Kidney tubule cell (primary cell): ENCODE measurements at places on chromosomes 6 and 20.

DNA sequence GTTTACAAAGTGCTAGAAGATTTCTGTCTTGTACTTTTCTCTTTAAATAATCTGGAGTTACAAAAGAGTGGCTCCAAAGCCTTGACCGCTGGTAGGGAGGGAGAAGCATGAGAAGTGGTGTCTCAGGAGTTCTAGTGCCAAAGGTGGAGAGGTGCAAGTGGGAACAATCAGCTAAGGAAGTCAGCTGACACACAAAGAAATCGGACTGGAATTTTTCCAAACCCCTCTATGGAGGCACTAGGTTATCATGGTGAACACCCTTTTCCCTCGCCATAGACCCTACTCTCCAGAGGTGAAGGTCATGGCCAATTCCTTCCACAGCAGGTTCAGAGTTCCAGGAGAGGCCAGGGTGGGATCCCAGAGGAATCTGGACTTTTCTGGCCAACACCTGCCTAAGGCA is 14.8 kb downstream of the PLAGL2 start:
- no peak for DNase-seq

- DNase-seq = peak; percentile 58
Observed at GRCh38 chr6:83536034-83536646, 23.8 kb downstream of the PRSS35 start.

GRCh38 chr6:141212296-141212695 is 920.4 kb upstream of the GJE1 start:
- peak; percentile 59 for DNase-seq

- DNase-seq = no peak
Observed at GRCh38 chr6:116159782-116160524, 34.0 kb upstream of the COL10A1 start.

DNA sequence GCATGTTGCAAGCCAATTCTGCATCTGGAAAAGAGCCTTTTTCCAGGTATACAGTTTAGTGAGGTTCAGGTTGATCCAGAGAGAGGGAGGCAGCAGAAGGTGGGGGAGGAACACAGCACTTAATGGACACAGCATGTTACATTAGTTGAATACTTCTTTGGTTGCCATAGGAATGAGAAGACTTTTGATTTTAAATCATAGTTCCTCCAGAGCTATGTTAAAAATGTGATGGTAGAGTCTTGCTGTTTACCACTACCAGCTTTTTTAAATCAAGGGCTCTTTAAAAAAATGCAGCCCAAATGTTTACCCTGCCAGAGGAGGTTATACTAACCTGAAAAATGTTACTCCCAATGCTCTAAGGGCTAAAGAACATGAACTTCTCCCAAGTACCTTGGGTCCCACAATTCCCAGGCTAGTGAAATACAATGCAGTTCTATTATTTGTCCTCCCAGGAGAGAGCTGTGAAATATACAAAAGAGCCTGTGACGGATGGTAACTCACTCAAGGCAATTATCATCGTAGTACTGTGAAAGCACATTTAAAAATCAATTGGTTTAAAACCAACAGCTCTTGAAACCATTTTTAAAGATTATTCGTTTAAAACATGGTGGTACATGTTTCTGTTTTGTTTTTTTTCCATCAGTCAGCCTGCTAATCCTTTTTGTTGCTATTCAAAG is 6.9 kb upstream of the PHACTR1 start:
- DNase-seq = no peak

GRCh38 chr6:6412221-6412620 is 91.8 kb upstream of the F13A1 start:
- no peak for DNase-seq

DNA sequence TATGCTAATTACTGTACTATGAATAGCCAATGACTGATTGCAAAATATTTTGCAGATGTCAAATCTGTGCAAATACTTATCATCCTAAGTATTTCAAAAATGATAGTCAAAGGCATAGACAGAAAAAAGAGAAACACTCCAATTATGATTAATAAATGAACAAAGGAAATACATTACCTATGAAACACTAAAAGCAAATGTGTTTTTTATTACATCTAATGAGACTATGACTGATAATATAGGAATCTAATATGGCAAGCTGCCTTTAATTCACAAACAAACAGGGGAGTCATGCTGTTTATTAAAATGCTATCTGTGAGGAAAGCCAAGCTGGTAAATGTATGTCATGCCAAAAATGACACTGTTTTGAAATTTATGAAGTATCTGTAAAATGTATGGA is 713.2 kb upstream of the NRSN1 start:
- DNase-seq = no peak

- DNase-seq = no peak
Observed at GRCh38 chr6:55058682-55059081, 115.6 kb upstream of the HCRTR2 start.

- DNase-seq = no peak
Observed at GRCh38 chr6:39496915-39497314, 174.4 kb upstream of the KCNK16 start.

- no peak for DNase-seq
Observed at GRCh38 chr6:4615891-4616290, 160.3 kb upstream of the CDYL start.

- peak; percentile 67 for DNase-seq
Observed at GRCh38 chr6:43698584-43699349, 11.2 kb upstream of the MRPS18A start.

GRCh38 chr6:45574885-45575284 is 197.2 kb upstream of the SUPT3H start:
- DNase-seq = no peak

DNA sequence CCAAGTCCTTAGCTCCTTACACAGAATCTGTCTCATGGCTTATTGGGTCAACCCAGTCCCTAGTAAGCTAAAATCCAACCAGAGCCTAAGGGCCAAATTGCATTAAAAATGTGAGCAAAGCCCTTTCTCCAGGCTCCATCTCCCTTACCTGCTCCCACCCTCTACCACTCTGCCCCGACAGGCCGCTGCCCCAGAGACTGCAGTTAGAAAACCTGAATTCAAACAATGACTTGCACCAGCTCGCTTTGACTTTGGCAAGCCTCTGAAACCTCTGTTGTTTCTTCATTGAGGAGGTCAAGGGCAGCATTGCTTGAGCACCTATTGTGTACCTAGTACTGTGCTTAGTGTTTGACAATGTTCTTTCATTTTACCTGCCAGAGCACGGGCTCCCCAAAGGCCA is 188.1 kb upstream of the PMEPA1 start:
- no peak for DNase-seq

DNA sequence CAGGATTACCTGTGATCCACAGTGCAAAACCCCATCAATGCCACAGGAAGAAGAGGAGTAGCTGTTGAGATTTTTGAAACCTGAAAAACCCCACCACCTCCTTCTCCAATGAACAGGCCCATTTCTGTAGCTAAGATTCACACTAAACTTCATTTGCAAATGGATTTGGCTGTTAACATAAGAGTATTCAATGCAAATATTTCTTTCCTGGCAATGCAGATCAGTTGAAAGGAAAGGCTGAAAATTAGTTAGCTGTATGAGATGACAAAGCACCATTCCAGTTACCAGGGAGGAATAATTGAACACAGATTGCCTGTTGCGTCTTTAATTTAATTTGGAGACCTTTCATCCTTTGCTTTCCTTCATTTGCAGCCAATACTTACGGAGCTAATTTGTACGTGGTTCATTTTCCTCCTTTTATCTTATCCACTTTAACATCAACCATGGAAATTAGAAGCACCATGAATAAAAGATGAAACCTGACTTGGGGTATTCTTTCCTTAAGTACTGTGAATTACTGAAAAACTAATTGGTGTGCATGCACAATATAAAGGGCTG is 4.2 kb downstream of the B3GAT2 start:
- no peak for DNase-seq

DNA sequence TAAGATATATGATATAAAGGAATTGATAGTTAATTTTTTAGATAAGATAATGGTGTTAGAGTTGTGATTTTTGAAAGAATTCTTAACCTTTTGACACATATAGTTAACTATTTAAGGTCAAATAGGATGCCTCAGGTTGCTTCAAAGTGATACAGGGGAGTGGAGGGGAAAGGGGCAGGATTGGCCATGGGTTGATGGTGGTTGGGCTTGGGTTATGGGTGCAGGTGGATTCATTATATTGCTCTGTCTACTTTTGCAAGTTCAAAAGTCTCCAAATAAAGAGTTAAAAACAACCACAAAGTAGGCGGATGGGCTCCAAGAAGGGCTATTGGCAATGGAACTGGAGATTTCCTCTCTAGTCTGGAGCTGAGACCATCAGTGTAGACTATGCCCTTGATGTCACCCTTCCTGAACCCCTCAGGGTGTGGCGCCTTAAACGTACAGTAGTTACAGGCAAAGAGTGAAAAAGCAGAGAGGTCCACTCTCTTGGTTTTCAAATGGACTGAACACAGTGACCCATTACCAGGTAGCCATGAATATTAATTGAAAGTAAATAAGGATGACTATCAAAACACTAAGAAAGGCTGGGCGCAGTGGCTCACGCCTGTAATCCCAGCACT is 81.2 kb downstream of the PTPN1 start:
- no peak for DNase-seq

- no peak for DNase-seq
Observed at GRCh38 chr6:117034971-117035370, 157.9 kb downstream of the RFX6 start.

DNA sequence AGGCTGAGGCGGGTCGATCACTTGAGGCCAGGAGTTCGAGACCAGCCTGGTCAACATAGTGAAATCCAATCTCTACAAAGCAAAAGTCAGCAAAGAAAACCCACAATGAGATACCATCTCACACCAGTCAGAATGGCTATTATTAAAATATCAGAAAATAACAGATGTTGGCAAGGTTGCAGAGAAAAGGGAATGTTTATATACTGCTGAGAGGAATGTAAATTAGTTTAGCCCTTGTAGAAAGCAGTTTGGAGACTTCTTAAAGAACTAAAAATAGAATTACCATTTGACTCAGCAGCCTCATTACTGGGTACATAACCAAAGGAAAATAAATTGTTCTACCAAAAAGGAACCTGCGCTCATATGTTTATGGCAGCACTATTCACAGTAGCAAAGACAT is 16.7 kb upstream of the GCM1 start:
- no peak for DNase-seq

- no peak for DNase-seq
Observed at GRCh38 chr20:57211406-57211805, 55.0 kb downstream of the BMP7 start.

DNA sequence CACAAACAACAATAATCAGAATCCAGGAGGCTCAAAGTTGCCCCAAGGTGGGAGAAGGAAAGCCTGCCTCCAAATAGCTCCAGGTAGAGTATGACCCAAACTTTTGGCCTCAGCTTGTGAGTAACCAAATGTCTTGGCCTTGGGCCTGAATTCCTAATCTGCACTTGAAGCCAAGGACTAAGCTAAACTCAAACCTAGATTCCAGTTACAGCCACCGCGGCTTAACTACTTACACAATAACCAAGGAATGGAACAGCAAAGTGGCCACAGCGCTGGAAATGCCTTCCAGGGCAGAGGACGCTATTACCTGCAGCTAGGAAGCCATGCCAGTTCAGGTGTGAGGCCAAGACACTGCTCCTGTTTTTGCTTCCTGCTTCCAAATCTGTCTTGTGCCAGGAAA is 4.6 kb downstream of the NINL start:
- peak; percentile 42 for DNase-seq

GRCh38 chr20:59948212-59948611 is 8.0 kb downstream of the FAM217B start:
- DNase-seq = no peak

- DNase-seq = no peak
Observed at GRCh38 chr6:75935473-75935793, 137.0 kb downstream of the IMPG1 start.

- peak; percentile 32 for DNase-seq
Observed at GRCh38 chr6:132648356-132648755, 10.6 kb downstream of the TAAR1 start.

DNA sequence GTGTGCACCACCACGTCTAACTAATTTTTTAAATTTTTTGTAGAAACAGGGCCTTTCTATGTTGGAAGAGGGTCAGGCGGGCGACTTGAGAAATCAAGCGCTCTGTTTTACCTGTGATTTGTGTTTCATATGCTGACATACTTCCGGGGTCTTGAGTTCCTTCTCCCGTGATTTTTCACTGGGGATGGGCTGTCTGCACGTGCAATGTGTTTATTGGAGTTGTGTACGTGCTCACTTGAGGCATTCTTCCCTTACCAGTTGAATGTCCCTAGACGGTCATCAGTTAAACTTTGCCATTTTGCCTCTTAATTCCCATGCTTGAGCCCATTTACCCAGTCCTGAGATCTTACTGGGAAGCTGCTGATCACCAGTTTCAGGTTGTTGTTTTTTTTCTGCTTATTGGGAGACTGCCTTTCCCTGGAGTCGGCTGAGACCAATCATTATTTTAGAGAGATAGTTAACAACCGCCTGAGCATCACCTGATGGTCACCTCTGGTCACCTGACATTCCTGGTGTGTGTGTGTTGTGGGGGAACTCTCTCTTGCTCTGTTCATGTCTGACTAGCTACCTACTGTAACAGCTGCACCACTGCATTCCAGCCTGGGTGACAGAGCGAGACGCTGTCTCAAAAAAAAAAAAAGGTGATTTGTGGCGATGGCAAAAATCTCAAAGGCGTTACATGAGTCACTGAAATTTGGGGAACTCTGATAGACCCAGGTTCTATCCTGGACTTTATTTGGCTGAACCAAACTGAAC is 34.8 kb upstream of the NCOA3 start:
- DNase-seq = peak; percentile 94

DNA sequence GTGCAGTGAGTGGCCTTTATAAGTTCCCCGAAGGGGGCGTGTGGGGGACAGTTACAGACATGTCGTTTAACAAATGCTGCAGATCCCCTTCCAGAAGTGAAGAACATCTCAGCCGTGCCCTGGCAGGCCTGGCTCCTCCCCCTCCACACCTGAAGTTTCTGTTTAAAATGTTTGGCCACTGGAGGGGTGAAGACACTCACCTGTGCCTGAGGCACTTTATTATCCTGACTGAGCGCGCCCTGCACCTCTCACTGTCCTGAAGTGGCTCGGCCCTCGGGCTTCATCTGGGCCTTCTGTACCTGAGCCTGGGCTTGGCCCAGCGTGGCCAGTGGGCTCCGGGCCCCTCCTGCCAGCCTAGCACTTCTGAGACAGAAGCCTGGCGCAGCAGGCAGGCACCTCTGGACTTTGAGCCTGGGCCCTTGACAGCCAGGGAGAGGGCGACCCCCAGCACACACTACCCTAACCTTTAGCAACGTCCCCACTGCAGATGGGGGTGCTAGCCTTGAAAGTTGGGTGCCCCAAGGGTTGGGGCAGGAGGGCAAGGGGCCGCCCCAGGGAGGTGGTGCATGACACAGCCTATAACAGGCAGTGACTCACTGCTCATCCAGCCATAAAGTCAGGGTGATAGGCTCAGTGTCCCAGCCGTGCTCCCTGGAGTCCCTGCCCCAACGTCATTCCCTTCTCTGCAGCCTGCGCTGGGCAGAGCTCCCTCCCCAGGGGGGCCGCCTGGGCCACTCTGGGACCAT is 13.6 kb upstream of the GATA5 start:
- DNase-seq = peak; percentile 78

DNA sequence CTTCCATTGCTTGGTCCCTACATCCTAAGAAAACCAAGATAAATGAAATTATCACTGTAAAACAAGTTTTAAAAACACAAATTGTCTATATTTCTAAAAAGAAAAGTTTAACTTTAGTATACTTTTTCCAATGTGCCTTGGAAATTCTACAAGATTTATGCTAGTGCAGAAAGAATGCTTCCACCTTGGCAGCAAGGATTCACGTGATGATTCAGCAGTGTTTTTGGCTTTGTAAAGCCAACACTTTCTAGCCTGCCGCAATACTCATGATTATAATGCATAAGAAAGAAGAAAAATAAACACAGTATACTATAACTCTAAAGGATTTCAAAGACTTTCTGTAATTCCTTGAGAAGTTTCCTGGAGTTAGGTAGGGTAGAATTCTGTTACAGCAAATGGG is 442.7 kb downstream of the TENT5A start:
- no peak for DNase-seq

- peak; percentile 36 for DNase-seq
Observed at GRCh38 chr6:107716688-107717089, 107.4 kb downstream of the SCML4 start.
